ENCODE measurements at places on chromosomes 1 and 21.

DNA sequence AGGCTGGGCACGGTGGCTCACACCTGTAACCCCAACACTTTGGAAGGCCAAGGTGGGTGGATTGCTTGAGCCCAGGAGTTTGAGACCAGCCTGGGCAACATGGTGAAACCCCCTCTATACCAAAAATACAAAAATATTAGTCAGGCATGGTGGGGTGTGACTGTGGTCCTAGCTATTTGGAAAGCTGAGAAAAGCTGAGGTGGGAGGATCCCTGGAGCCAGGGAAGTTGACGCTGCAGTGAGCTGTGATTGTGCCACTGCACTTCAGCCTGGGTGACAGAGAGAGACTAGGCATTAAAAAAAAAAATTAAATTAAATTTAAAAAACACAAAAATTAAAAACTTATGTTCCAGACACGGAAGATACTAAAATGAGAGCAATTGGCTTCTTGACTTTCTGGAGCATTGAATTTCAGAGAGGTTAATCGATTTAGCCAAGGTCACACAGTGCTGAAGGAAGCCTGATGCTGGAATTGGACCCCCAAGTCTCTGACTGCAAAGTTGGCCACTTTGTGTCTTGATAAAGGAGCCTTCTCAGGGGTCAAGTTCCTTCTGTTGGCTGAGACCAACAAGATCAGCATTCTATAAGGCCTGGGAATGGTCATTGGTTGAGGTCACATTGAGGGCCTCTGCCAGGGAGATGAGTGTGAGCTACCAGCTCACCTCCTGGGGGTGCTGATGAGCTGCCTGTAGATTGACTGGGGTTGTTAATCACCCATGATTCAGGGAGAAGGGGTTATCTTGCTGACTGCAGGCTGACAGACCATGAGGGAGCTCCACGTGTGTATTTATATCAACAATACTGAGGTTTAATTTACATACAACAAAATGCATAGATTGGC is 54.3 kb downstream of the RPS6KA1 start:
- DNase-seq = no peak

- DNase-seq = peak; percentile 32
Measured at GRCh38 chr1:3902571-3903091, 2.6 kb upstream of the C1orf174 start.

DNA sequence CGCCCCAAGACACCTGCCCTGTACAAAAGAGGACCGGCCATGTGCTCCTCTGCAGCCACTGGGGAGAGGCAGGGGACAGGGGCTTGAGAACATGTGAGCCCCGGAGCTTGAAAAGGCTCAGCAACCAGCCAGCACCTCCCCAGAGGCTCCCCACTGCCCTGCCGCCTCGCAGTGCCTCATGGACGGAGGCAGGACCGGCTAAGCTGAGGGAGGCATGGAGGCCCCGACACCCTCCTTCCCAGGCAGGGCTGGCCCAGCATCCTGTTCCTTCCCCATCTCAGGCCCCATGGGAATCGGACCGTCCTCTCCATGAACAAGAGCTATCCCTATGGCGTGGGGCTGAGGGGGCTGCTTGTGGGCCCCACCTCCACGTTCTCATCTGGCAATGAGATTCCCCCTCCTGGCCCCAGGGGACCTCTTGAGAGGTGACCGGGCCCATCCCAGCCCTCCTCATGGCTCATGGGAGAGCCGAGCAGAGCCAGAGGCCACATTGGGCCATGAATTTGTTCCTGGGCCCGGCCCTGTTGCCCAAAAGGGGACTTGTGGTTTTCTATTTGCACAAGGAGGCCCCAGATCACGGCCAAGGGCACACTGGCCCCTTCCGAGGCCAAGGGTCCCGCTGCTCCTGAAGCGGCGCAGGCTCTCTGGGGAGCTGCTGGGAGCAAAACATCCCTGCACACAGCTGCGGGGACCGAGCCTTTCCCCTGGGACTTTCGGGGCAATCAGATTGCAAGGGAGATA is 65.2 kb upstream of the ARHGEF16 start:
- no peak for DNase-seq

DNA sequence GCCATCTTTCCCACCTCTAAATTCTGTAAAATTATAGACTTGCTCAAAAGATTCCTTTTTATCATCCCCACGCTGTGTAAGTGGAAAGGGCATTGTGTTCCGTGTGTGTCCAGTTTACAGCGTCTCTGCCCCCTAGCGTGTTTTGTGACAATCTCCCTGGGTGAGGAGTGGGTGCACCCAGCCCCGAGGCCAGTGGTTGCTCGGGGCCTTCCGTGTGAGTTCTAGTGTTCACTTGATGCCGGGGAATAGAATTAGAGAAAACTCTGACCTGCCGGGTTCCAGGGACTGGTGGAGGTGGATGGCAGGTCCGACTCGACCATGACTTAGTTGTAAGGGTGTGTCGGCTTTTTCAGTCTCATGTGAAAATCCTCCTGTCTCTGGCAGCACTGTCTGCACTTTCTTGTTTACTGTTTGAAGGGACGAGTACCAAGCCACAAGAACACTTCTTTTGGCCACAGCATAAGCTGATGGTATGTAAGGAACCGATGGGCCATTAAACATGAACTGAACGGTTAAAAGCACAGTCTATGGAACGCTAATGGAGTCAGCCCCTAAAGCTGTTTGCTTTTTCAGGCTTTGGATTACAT is 61.9 kb downstream of the POFUT2 start:
- no peak for DNase-seq

- DNase-seq = no peak
Measured at GRCh38 chr1:160404094-160404493, 3.7 kb downstream of the VANGL2 start.
